A549 treated with CORT108297 at 1 μM for 4 hours (cell line): ENCODE measurements at places on chromosomes 2 and 18. TPM values are rescaled to one million over a fixed set of nuclear protein-coding genes. Genes with fewer than 3 reads are reported as not detected.

Gene RAD51AP2
- not detected in 5 replicates for total RNA-seq

Gene CXCR1
- not detected in 5 replicates for total RNA-seq

Gene HOXD10
- total RNA-seq: 5.3 to 7.2 TPM (median 6.8 TPM) in 5 replicates

Gene CCL20
- total RNA-seq: 2.7 to 7.7 TPM (median 5.4 TPM) in 5 replicates

Gene PID1
- 2.9 to 3.8 TPM (median 3.2 TPM) in 5 replicates for total RNA-seq
